H1 (cell line): ENCODE measurements at places on chromosomes 4 and X.

DNA sequence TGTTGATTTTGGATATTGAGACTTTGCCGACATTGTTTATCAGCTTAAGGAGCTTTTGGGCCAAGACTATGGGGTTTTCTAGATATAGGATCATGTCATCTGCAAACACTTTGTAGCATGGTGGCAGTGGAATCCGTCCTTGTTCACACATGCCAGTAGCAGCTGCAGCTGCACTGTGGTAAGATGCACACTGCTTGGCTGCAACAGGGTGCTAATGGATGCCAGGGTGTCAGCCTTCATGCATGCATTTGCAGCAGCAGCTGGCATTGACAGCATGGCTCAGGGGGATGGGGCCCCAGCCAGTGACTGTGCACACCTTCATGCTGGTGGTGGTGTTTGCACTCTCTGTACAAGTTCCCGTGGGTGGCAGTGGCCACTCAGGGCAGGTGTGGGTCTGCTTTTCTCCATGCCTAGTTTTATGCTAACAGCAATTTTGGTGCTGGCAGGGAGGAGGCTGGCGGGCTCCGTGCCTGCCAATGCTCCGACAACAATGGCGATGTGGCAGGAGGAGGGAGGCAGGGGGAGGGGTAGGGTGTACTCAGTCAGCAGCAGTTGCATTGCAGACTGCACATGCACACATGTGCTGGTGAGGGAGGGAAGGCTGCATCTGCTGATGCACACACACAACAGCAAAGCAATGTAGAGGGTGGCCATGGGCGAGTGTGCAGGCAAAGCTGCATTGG is 37.5 kb downstream of the BEX3 start:
- DNase-seq = no peak

- DNase-seq = no peak
These were observed 21.8 kb downstream of the NOP14 start for GRCh38 chr4:2941138-2942036.

GRCh38 chrX:134692990-134693389 is 34.7 kb upstream of the PLAC1 start:
- DNase-seq = no peak

DNA sequence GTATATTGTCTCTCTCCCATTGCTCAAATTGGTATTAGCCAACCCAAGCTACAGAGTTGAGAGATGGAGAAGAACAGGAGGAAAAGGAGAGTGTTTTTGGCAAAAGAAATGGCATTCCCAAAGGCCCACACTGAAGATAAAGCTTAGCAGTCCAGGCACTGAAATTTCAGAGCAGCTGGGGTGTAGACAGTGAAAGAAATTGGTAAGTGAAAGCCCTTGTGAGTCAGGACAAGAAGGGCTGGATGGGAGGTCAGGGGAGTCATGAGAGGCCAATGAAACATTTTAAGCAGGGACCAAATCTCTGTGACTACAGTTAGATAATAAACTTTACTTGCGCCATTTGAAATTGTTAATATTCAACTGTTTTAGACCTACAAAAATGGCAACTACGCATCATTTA is 177.7 kb downstream of the ADAMTS3 start:
- no peak for DNase-seq

DNA sequence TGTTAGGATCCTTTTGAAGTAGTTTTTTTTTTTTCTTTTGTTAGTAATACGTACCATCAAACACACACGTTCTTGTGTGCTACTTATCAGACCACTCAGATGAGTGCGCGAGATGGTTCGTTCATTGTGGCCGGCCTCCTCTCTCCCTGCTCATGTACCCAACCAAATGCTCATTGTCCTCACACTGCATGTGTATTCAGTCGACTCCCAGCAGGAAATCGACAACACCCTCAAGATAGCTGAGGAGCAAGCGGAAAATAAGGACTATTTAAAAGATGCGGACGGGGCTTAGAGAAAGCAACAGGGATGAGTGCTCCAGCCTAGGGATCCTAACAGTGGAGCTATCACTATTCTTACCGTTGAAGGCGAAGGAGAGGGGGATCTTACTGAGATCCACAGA is 72.9 kb upstream of the GUCY1A1 start:
- no peak for DNase-seq

DNA sequence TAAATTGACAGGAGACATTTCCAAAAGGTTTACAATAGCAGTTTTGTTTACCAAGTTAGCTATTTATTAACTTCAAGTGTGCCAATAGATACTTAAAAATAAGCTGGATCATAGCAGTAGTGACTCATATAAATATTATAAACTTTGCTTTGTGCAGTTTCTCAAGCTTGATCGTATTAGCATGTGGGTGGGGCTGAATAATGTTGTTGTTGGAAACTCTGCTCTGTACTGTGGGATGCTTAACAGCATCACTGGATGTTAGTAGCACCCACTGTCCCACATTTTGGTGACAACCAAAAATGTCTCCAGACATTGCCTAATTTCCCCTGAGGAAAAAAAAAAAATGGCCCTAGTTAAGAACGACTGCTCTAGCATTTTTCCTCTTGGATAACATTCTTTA is 855.2 kb upstream of the ADGRL3 start:
- DNase-seq = no peak

DNA sequence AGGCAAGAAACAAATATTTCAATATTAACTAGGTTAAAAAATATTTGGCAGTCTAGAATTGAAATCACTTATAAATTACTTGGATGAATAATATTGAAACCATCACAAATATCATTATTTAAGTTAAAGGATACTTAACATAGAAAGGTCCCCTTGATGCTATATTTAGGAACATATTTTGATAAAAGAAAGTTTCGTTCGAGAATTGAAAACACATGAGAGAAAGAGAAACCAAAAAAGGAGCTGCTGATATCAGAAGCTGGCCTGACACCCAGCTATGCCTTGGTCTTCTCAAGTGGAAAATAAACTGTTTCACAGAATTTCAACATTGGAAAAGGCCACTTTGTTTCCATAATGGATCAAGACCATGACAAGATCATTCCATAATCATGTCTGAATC is 762.4 kb downstream of the DMD start:
- no peak for DNase-seq

GRCh38 chrX:119826399-119826959 is 26.3 kb downstream of the UPF3B start:
- DNase-seq = no peak

DNA sequence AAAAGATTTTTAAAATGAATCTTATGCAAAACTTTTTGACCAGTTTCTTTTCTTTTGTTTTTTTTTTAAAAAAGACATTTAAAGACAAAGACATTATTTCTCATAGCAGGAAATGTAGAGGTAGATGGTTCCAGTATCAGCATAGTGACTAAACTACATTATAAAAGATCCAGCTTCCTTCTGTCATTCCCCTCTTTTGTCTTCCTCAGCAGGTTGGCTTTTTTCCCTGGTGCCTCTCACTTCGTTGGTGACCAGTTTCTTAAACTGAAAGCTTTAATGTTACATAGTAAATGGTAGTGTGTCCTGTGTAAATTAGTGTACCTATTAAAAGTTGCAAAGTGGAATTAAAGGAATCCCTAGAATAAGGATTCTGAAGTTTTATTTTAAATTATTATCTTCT is 36.1 kb downstream of the DCK start:
- DNase-seq = no peak

GRCh38 chrX:87961471-87961870 is 443.9 kb downstream of the KLHL4 start:
- no peak for DNase-seq

- DNase-seq = no peak
These were observed 11.3 kb upstream of the SMARCA5 start for GRCh38 chr4:143502231-143502630.

- no peak for DNase-seq
These were observed 452.9 kb downstream of the SPRY1 start for GRCh38 chr4:123849495-123849894.

DNA sequence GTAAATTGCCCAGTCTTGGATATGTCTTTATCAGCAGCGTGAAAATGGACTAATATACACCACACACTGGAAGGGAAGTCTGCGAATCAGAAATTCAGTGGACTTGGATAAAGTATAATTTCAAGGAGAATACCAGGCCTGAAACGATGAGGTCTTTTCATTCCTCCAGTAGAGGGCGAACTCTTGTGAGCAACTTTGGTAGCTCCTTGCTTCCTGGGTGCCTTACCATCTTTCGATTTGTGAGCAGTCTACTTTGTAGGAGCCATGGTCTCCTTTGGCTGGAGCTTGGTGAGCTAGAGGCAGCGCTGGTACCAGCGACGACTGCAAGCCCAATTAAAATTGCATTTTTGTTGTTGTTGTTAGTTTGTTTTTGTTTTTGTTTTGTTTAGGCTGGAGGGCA is 791.9 kb downstream of the FAT4 start:
- DNase-seq = peak; percentile 46

DNA sequence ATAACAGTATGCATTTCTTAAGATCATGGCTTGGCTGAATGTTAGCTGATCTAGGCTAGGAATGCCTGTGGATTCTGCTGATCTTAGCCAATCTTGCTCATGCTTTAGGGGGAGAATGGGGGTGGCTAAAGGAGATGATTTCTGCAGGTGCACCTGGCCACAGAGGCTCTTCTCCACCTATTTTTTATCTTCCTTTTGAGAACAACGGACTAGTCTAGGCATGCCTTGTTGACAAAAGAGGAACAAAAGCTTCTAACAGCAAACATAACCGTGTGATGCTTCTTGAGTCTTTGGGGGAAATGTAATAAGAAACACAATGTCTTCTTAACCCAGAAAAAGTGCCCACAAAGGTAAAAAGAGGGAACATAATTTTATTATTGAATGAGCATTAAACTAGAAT is 743.5 kb downstream of the ARAP2 start:
- no peak for DNase-seq

- no peak for DNase-seq
These were observed 56.5 kb upstream of the ARX start for GRCh38 chrX:25072247-25072646.

DNA sequence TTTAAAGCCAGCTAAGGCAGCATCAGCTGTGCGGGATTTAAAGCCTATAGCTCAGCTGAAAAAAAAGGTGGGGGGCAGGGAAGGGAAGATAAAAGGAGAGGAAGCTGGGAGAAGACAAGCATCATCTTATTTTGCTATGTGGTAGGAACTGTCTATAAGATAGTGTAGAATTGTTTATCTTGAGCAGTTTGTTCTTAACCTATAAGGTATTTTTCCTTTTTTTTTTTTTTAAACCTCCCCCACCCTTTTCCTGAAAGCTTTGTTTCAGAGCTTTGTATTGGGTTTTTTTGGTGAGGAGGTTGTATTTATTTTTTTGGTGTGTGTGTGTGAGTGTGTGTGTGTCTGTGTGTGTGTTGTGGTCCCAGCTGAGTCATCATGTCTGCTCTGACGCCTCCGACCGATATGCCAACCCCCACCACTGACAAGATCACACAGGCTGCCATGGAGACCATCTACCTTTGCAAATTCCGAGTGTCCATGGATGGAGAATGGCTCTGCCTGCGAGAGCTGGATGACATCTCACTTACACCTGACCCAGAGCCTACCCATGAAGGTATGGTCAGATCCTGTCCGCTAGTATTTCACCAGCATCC is 531 bp downstream of the RUFY3 start:
- DNase-seq = no peak

DNA sequence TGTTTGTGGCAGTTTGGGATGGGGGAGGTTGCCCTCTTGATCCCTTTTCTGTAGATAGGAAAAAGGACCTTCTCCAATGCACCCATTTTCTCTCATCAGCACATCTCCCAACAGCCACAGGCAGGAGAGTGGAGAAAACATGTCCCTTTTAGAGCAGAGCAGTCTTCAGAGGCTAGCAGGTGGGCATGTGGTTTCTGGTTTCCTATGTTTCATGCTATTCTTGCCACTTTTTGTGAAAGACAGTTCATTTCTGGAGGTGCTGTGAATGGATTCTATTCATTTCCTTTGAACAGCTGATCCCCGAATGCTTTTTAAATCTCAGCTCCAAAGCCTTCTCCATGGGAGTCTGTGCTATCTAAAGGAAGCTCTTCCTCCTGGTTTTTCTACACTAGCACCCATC is 18.9 kb downstream of the RASL11B start:
- DNase-seq = no peak

GRCh38 chr4:78149751-78150542 is 92.8 kb downstream of the FRAS1 start:
- no peak for DNase-seq

DNA sequence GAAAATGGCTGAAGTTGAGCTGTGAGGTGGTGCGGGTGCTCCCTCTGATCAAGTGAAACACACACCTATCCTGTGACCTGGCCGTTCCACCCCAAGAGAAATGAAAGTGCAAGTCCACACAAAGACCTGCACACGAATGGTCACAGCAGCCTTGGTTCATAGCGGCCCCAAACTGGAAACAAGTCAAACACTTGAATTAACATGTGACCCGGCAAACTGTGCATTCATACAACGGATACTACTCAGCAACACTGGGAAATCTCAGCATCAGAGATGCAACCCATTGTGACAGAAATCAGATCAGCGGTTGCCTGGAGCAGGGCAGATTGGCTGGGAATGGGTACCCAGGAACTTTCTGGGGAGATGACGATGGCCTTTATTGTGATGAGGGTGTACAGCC is 7.6 kb downstream of the G6PD start:
- no peak for DNase-seq
